ENCODE measurements at places on chromosomes 1 and 21.
A peak's percentile ranks its signal among the peaks of the same experiment; 100 is the strongest.

GRCh38 chr1:230896779-230897178, 28.5 kb upstream of the C1orf198 start:
- DNase-seq = no peak

- no peak for DNase-seq
Observed at GRCh38 chr1:177884479-177885021, 85.3 kb downstream of the SEC16B start.

DNA sequence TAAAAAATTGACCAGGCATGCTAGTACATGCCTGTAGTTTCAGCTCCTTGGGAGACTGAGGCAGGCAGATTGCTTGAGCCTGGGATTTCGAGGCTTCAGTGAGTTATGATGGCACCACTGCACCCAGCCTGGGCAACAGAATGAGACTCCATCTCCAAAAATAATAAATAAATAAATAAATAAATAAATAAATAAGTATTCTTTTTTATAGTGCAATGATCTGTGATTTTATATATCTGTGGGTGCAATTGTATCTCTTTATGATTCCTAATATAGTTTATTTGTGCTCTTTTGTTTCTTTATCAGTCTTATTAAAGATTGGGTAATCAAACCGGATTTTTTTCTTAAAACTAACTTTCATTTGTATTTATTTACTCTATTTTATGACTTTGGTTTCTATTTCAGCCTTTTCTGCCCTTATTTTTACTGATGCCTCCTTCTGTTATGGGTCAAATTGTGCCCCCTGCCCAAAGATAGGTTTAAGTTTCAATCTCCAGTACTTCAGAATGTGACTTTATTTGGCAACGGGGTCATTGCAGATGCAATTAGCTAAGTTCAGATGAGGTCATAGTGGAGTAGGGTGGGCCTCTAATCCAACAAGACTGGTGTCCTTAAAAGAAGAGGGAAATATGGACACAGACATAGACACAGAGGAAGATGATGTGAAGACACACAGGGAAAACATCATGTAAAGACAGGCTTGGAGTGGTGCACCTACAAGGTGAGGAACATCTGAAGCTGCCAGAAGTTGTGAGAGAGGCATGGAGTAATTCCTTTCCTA, 74.9 kb upstream of the CDC42BPA start:
- DNase-seq = no peak

- no peak for DNase-seq
Observed at GRCh38 chr1:61490924-61491323, 234.0 kb downstream of the TM2D1 start.

DNA sequence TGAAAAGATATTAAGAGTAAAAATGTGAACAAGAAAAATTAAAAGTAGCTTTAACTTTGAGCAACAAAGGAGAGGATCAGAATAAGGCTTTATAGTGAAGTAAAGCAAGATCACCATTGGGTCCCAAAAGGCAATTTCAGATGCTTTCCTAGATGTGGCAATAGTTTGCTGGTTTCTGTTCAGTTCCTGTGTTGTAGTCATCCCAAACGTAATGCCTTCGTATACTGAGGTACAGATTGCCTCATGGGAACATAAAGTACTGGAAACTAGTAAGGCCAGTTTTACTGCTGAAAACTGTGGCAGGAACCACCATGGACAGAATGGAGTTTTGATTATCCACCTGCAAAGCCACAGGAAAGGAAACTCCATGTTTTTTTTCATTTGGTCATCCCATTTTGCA, 283.5 kb upstream of the SGIP1 start:
- DNase-seq = no peak

- no peak for DNase-seq
Observed at GRCh38 chr1:40895601-40896000, 33.4 kb upstream of the CITED4 start.

DNA sequence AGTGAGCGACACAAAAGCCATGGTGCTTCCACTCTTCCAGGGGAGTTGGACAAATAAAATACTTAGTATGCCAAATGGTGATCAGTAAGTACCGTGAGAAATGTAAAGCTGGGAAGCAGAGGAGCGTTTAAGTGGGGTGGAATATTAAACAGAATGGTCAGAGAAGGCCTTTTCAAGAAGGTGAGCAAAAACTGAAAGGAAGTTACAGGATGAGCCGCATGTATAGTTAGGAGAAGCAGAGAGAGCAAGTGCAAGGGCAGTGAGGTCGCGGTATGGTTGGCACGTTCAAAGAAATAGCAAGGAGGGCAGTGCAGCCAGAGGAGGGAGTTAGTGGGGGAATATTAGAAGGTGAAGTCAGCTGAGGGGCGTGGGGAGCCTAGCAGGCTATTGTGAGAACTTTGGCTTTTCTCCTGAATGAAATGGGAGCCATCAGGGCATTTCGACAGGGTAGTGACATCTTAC, 748 bp upstream of the ATP6V0B start:
- DNase-seq = no peak

- DNase-seq = no peak
Observed at GRCh38 chr1:2041305-2041704, 8.9 kb upstream of the PRKCZ start.

GRCh38 chr1:61117283-61117682, 34.9 kb downstream of the NFIA start:
- DNase-seq = no peak

DNA sequence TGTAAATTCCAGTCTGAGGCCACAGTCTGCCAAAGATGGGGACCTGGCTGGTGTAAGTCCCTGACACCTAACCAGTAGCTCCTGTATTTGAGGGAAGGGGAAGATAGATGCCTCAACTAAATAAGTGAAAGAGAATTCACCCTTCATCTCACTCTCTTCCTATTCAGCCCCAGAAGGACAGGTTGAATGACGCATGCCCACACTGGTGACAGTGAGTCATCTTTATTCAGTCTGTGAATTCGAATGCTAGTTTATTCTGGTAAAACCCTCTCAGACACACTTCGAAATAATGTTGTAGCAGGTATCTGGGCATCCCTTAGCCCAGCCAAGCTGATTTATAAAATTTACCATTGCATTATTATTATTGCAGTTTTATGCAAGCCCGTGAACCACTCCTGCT, 617.0 kb upstream of the PRMT6 start:
- no peak for DNase-seq

GRCh38 chr1:187848321-187848720, 1019.6 kb downstream of the PLA2G4A start:
- no peak for DNase-seq

DNA sequence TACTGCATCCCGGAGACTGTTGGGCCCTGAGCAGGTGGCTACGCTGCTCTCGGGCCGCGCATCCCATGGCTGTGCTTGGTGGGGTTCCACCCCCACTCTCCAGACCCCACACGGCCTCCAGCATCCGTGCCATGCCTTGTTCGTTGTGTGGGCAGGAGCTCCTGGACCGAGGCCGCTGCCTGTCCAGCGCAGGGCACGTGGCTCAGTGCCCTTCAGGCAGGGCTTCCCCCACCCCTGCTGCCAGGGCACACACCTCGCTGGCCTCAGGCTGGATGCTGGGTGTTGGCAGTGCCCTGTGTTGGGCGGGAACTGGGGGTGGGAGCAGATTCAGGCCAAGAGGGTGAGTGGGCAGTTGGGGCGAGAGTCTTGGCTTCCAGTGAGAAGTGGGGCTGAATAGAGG, 9.9 kb downstream of the PRKCZ start:
- no peak for DNase-seq

DNA sequence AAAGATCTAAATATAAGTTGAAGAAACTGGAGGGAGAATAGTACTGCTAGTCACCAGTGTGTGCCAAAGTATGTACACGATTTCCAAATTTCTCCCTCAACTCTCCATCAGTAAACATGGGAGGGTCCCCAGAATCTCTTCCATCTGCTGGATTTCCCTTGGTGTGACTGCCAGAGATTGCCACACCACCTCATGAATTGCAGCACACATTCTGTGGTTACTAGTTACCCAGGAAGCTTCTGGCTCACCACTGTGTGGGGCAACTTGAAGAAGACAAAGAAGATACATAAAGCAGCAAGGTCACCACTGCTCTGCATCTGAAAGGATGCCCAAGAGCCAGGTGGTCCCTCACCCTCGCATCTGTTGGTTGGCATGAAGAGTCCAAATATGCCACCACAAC, 191.7 kb upstream of the ESRRG start:
- no peak for DNase-seq

GRCh38 chr1:87242445-87243185, 86.1 kb upstream of the LMO4 start:
- DNase-seq = no peak

GRCh38 chr1:115680730-115681111, 39.0 kb downstream of the VANGL1 start:
- DNase-seq = no peak

DNA sequence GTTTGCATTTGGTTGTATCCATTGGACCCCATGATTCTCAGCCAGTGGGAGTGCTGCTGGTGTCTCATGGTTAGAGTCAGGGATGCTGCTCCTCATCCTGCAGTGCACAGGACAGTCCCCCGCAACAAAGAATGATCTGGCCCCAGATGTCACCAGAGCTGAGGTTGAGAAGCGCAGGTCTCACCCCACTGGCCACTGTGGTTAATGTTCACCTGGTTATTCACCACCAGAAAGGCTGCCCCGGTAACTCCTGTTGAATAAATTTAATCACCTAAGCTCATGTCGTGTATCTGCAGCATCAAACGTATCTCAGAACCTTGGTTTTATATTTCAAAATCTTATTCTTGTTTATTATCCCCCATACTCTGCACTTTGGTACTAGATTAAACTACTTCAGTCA, 75.8 kb downstream of the ATP5PO start:
- DNase-seq = no peak

- no peak for DNase-seq
Observed at GRCh38 chr1:55288245-55288644, 73.1 kb upstream of the USP24 start.

- no peak for DNase-seq
Observed at GRCh38 chr21:8993284-8993942, 1528.0 kb upstream of the TPTE start.

GRCh38 chr1:234933475-234933874, 195.2 kb downstream of the TOMM20 start:
- DNase-seq = no peak

GRCh38 chr1:182348961-182349747, 42.4 kb downstream of the GLUL start:
- no peak for DNase-seq

GRCh38 chr21:31781737-31782136, 49.8 kb upstream of the SCAF4 start:
- peak; percentile 37 for DNase-seq

DNA sequence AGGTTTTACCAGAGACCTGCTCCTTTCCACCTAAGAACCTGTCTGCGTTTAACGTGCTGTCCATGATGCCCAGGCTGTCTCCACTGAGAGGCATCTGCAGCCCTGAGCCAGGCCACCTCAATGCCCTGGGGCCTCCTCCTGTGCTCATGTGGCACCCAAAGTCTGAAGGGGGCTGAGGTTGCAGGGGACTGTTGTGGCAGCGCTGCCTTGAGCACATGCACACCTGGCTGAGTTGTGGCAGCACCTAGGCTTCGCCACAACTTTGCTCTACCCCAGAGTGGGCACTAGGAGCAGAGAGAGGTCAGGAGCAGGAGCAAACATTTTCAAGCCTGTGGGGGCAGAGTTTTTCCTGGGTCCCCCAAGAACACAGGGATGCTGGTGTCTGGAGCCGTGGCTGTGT, 1527.1 kb downstream of the PLA2G4A start:
- no peak for DNase-seq

GRCh38 chr1:216553766-216554165, 130.5 kb upstream of the USH2A start:
- DNase-seq = no peak

DNA sequence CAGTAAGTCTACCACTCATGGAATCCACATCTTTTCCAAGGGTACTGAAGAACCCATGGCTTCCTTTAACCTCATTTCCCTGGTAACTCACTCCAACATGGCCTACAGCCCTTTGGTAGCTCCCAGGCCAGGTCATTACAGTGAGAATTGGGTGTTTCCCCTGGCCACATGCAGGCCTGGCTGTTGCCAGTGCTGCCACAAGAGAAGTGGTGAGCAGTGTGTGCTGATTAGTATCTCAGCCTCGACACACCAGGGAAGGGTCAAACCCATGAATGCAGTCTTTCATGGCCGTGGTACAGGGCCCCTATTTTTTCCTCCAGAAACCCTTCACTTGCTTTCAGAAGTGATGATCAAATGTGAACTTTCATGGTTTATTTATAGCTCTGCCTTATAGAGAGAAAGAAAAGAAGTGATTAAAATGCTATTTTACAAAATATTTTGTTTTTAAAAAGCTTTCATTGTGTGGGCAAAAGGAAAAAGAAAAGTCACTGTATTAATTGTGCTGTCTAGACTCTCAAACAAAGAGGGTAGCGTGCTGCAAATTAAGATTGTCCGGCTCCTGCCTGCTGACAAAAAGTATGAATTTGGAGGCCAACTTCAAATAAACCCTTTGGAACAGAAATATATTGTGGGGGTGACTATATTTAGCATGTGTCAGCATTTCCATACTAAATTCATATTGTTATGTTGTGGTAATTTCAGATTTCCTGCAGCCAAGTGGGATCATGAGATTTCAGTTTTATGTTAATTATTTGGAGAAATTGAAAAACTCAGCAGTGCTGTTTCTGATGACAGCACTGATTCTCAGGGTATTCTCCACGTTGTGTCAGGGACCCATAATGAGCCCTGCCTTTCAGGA, 62.0 kb upstream of the HOOK1 start:
- no peak for DNase-seq

DNA sequence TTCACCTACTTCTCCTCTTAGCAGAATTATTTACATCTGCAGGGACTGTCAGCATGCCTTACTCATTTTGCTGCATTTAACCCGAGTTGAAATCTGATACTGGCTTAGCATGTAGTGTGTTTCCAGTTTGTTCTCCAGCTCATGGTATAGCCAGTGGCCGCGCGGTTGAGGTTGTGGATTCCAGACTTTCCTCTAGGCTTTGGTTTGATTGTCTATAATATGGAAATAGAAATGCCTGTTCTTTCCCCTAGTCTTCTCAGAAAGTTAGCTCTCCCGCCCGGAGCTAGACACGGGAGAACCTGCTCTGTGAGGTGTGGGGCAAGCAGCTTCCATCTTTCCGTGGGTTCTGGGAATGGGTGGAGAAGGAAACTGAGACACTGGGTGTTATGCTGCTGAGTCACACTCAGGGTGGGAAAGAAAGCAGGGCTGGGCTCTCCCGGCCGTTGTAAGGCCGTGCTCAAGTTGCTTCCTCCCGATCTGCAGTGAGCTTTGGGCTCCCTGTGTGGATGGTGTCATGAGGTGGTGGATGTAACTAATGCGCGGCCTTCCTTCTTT, 206.8 kb upstream of the TMEM51 start:
- DNase-seq = no peak

DNA sequence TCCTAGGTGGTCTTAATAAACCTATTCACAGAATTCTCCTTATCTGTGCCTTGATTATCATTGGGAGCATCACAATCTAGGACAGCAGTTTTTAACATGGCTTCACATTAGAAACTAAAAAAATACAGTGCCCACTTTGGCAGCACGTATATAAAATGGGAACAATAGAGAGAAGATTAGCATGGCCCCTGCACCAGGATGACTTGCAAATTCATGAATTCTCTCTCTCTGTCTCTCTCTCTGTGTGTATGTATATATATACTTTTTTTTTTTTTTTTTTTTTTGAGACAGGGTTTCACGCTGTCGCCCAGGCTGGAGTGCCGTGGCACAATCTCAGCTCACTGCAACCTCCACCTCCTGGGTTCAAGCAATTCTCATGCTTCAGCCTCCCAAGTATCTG, 6.2 kb upstream of the PPP1R8 start:
- no peak for DNase-seq

- no peak for DNase-seq
Observed at GRCh38 chr1:4786055-4786454, 131.6 kb downstream of the AJAP1 start.

Measured in NCI-H1105 (cell line).